ENCODE measurements at places on chromosomes 16 and 17. TPM values are rescaled to one million over a fixed set of nuclear protein-coding genes. Genes with fewer than 3 reads are reported as not detected.

DNA sequence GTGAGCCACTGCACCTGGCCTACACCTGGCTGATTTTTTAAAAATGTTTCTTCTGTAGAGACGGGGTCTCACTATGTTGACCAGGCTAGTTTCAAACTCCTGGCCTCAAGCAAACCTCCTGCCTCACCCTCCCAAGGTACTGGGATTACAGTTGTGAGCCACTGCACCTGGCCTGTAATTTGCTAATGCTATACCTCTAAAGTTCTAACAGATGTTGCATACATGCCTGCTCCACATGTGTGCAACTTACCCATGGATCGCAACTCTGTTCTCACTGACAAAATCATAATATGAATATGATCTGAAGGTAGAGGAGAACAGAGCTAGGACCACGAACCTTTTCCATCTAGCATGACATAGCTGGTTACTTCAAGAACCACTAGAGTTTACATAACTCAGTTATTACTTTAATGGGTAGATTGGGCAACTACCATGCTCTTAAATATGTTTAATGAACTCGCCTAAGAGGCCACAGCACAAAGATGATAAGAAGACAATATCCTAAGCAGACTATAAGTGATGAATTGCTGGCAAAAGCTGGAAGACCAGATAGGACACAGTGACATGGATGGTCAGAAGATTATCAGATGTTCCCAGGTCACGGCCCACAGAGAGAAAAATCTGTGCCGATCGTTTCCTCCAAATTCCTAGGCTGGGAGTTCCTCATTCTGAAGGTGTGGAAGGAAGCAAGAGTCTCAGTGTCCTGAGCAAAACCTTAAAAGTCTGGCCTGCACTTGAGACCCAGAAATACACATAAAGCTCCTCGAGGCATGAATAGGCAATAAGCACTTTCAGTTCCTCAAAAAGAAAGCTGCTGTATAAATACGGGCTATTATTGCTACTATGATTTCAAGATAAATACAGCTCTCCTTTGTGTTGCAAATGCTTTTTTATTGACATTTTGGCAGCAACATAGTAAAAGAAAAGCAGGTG is 53.6 kb upstream of the ICAM2 start:
- no peaks in the 10 kb centered on the region for H3K27me3 ChIP-seq
- H3K27ac ChIP-seq = peak overlapping the region; percentile 5

GRCh38 chr16:21166561-21166961 is 8.1 kb downstream of the LDAF1 start:
- no peaks in the 10 kb centered on the region for H3K27me3 ChIP-seq
- H3K27ac ChIP-seq = no peak overlapping the region
- H3K4me3 ChIP-seq = no peak overlapping the region

GRCh38 chr16:69348222-69348621 is 3.4 kb downstream of the TMED6 start:
- H3K4me3 ChIP-seq = no peak overlapping the region
- no peak for DNase-seq
- H3K27ac ChIP-seq = no peak overlapping the region
- no peaks in the 10 kb centered on the region for H3K27me3 ChIP-seq
- H3K4me1 ChIP-seq = no peaks in the 10 kb centered on the region
- H3K36me3 ChIP-seq = peaks cover 6% of the 10 kb centered on the region

GRCh38 chr17:80446645-80447405 is 29.6 kb downstream of the NPTX1 start:
- no peak overlapping the region for H3K4me3 ChIP-seq
- H3K27me3 ChIP-seq = peaks cover 45% of the 10 kb centered on the region
- H3K27ac ChIP-seq = no peak overlapping the region

GRCh38 chr16:9091867-9092281 is 430 bp downstream of the HAPSTR1 start:
- peaks cover 16% of the 10 kb centered on the region for H3K36me3 ChIP-seq
- H3K4me1 ChIP-seq = peaks cover 36% of the 10 kb centered on the region
- H3K27me3 ChIP-seq = no peaks in the 10 kb centered on the region

- peak overlapping the region; percentile 87 for H3K4me3 ChIP-seq
- peaks cover 62% of the 10 kb centered on the region for H3K4me1 ChIP-seq
- peak overlapping the region; percentile 72 for H3K27ac ChIP-seq
- no peak for DNase-seq
- no peaks in the 10 kb centered on the region for H3K27me3 ChIP-seq
- H3K36me3 ChIP-seq = peaks cover 3% of the 10 kb centered on the region
These were observed 16.1 kb downstream of the NAA60 start for GRCh38 chr16:3459401-3460090.

- H3K27ac ChIP-seq = no peak overlapping the region
- H3K27me3 ChIP-seq = no peaks in the 10 kb centered on the region
- H3K4me3 ChIP-seq = no peak overlapping the region
- H3K4me1 ChIP-seq = peaks cover 37% of the 10 kb centered on the region
- DNase-seq = no peak
These were observed 11.4 kb downstream of the SNX20 start for GRCh38 chr16:50669741-50670140.

DNA sequence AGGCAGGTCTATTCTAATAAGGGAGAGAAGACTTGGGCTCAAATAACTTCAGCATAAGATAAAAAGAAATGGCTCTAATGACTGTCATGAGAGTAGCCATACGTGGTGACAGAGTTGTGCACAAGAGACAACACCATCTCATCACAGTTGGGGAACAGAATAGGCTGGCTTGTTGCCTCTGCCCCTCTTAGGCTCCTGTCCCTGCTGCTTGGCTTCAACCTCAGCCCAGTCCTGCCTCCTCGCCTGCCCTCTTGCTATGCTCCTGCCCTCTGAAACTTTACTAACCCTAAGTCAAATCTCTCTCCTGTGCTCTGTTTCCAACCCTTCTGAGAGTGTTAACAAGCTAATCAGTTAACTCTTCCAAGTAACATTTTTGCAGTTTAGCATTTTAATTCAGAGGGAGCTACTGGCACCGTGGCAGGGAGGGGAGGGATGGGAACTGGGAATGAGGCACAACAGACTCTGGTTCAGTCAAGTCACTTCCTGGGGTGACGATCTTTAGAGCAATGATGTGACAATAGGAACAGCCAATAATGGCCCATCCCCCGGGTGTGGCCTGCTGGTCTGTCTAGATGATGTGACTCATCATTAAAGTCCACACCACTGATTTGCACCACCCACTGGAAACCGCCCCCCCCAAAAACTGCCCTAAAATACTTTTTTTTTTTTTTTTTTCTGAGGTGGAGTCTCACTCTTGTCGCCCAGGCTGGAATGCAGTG is 35.5 kb downstream of the DNAH17 start:
- DNase-seq = no peak
- H3K27ac ChIP-seq = no peak overlapping the region
- no peaks in the 10 kb centered on the region for H3K27me3 ChIP-seq
- no peaks in the 10 kb centered on the region for H3K36me3 ChIP-seq
- no peak overlapping the region for H3K4me3 ChIP-seq
- H3K4me1 ChIP-seq = peaks cover 5% of the 10 kb centered on the region

TRAF4 gene
- total RNA-seq = 204 TPM
